ENCODE measurements at places on chromosomes 3 and 15.

- DNase-seq = no peak
Observed at GRCh38 chr3:59464187-59464586, 414.4 kb upstream of the CFAP20DC start.

DNA sequence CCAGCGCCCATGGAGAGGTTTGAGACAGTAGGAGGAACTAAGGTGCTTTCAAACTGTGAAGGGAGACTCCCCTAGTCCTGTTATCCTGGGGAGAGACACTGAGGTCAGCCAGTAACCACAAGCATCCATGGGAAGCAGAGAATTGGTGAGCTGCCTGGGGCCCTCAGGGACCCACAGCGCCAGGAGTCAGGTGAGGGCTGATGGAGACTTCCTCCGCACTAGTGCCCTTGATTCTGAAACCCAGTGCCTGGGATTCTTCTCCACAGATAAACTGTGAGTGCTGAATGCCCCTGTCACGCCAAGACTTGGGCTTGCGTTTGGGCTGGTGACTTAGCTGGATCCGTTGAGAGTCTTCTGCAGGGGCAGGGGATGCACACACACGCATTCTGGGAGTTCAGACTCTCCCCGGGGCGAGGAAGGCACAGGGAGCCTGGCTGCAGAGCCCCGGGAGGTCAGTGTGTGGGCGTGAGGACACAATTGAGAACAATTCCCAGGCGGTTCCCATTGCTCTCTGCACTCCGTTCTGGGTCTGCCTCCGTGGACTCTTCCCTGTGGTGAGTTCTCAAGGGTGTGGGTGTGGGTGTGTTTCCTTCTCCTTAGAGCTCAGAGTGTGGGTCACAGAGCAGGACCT lies 37.9 kb upstream of the SLCO2A1 start:
- no peak for DNase-seq

- DNase-seq = no peak
Observed at GRCh38 chr3:73177827-73178226, 116.4 kb downstream of the EBLN2 start.

GRCh38 chr3:7841451-7841850 lies 660.2 kb upstream of the LMCD1 start:
- no peak for DNase-seq

- DNase-seq = no peak
Observed at GRCh38 chr3:54520060-54520459, 397.7 kb downstream of the CACNA2D3 start.

- peak; percentile 25 for DNase-seq
Observed at GRCh38 chr3:167814441-167814951, 79.0 kb downstream of the SERPINI1 start.

GRCh38 chr3:32002561-32003368 lies 21.2 kb downstream of the ZNF860 start:
- no peak for DNase-seq

GRCh38 chr3:55500555-55501330 lies 13.6 kb upstream of the WNT5A start:
- no peak for DNase-seq

DNA sequence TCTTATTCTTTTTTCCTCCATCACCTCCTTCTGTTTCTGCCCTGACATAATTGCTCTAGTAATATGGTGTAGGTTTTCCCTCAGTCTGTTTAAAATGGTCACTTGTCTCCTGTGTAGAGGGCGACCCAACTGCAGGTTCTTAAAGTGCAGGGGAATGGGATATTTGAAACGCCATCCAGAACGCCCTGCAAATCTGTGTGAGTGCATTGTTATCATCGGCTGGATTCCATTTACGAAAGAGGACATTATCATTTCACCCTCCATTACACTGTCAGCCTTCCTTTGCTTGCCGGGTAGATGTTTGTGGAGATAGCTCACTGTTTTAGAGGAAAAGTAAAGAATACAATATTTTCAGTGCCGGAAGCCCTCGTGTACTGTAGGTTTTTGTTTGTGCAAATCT lies 354.0 kb downstream of the LRTM1 start:
- no peak for DNase-seq
